Urothelium cell line (cell line): ENCODE measurements at places on chromosomes 7 and 10.

GRCh38 chr10:31081937-31082840 is 50.5 kb upstream of the ZNF438 start:
- no peak for DNase-seq

DNA sequence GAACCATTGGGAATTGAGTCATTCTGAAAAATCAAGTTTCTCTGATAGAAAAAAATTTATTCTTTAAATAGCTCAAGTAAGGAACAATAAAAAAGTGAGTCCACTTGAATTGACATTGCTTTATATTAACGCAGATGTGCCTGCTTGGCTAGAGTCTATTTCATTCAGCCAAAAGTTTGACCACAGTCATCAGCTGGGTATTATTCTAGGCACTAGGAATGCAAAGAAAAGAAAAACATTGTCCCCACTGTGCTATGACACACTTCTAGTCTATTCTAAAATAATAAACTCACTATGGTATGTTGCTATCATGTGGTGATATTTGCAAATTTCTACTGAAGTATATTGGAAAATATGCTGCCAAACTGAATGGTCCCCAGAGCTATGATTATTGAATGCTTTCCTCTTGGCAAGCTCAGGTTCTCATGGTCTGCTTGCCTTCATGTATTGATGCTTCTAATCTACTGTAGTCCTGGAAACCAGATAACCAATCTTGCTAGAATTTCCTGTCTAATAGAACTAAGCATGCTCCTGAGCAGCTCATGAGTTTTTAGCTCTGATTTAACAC is 8.3 kb downstream of the SFRP4 start:
- no peak for DNase-seq

DNA sequence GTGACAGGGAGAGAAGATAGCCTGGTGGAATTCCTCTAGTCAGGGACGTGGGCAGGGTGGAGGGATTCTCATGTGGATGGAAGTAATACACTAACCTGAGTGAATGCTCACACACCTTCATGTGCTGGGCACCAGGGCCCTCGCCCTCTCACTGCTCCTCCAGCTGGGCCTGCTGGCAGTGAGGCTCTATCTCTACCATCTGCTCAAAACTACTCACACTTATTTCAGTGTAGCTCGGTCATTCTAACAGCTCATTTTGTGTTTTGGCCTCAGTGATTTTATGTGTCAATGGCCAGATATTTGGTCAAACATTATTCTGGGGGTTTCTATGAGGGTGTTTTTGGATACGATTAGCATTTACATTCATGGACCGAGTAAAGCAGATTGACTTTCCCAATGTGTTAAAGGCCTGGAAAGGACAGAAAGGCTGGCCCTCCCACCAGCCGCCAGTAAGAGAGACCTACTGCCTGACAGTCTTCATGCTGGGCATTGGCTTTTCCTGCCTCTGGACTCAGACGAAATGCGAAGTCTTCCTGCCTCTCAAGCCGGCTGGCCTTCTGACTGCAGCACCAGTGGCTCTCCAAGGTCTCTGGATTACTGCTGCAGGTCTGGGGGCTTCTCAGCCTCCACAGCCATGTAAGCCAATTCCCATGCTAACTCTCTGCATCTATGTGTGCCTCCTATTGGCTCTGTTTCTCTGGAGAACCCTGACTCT is 335.4 kb downstream of the CXCL12 start:
- no peak for DNase-seq

- no peak for DNase-seq
Measured at GRCh38 chr7:110750931-110751605, 339.9 kb upstream of the LRRN3 start.

DNA sequence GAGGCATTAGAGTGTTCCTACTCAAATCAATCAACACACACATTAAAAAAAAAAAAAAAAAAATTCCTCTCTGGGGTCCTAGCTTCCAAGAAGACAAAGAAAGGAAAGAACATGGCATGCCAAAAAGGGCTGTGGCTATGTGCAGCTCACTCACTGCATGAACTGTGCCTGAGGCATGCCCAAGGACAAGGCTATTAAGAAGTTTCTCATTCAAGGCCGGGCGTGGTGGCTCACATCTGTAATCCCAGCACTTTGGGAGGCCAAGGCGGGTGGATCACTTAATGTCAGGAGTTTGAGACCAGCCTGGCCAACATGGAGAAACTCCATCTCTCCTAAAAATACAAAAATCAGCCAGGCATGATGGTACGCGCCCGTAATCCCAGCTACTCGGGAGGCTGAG is 41.9 kb upstream of the PPP3CB start:
- no peak for DNase-seq

DNA sequence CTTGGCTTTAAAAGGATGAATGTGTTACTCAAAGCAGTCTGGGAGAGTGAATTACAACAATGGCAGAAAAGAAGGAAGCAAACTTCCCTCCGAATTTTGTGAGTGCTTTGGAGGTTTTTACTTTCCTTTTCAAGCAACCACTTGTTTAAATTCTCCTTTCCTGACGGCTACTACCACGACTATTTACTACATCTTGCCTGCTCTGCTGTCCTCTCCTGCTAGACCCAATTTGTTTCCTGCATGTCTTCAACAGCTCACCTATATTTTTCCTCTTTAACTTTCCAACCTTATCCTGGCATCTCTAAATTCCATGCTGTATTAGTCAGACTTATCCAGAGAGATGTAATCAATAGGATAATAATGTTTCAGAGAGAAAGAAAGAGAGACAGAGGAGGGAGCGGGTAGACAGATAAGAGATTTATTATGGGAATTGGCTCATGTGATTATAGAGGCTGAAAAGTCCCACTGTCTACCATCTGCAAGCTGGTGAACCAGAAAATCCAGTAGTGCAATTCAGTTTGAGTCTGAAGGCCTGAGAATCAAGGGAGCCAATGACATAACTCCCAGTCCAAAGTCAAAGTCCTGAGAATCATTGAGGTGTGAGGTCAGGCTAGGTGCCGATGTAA is 42.8 kb upstream of the SLC13A1 start:
- no peak for DNase-seq

- DNase-seq: no peak
Measured at GRCh38 chr10:28788252-28788651, 110.9 kb downstream of the BAMBI start.

- no peak for DNase-seq
Measured at GRCh38 chr7:138885383-138886147, 87.6 kb upstream of the ATP6V0A4 start.

DNA sequence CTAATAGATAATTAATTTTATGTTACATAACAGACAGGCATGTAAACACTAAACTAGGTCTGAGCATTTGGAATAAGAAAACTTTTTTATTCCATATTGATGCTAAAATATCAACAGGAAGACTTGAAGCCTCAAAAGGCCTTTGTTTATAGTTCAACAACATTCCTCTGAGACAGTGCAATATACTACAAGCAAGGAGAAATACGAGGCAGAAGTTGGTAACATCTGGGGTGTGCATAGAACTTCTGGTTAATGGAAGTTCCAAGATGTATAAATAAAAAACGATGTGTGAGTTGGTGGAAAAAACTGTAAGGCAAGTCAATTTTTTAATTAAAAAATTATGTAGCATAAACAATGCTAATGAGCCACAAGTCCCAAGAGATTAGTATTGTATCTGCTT is 139.6 kb downstream of the SKAP2 start:
- DNase-seq: no peak

DNA sequence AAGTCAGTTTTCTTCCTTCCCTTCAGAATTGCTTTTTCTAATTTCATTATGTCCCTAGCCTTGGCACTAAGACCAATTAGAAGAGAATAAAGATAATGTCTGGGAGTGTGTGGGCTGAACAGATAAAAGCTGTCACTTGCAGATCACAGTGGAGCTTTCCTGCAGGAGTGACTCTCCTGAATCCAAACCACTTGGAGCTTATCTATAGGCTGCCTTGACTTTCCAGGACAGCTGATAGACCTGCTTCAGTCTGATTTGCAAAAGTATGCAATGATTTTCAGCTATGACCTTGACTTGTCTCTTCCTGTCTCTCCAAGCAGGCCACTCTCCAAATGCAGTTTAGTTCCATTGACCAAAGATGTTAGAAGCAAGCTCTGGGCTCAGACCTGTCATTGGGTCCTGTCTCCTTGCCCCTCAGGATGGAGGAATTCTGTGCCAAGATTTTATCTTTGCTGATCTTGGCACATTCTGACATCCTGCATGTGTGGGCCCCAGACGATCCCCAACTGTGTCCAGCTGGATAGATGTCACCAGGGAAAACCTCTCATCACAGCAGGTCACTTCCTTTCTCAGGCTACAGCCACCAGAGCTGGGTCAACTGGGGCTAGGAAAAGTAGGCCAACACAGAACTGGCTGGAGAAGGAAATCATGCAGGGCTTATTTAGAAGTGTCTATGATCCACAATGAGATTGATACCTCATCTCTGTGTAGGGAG is 120.9 kb upstream of the ZNF438 start:
- DNase-seq: no peak

GRCh38 chr7:150958597-150958996 is 19.5 kb downstream of the KCNH2 start:
- DNase-seq: no peak
